Prostate gland (tissue), 2 donors: ENCODE measurements at places on chromosomes 7 and 10.

DNA sequence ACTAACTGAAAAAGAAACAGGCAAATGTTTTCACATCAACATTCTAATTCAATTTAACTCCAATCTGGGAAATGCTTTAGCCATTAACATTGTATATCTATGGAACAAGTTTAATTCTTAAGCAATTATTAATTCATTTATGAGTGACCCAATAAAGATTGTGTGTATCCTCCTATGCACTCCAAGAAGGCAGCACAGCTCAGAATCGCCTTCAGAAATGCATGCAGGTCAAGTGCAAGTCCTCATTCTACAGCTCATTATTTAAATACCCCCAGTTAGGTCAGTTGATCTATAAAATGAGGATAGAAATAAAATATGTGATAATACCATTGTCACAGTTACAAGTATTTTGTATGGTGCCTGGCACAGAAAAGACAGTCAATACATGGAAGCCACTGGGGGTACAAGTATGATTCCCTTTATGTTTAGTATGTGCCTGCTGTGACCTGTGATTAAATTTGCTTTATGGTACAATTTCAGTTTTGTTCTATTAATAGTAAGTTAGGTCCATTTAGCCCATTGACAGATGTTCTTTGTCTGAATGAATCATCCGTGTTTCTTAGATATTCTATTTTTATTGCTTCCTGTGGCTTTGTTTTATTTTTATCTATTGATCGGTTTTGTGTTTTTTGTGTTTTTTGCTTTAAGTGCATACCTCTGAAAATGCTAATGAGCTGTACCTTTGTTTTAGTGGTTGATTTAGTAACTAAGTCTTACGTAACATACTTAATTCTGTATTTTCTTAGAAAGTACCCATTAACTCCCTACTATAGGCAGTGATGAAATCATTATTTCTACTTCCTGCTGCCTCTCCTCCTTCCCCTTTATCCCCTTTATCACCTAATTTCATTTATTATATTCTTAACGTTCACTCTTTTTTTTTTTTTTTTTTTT is 42.8 kb downstream of the CPXM2 start:
- no peak for DNase-seq

GRCh38 chr10:46540412-46541016 is 15.9 kb downstream of the GPRIN2 start:
- no peak for DNase-seq

GRCh38 chr7:123824754-123825067 is 20.3 kb upstream of the HYAL4 start:
- peak; percentile 16 for DNase-seq

- DNase-seq = no peak
These were observed 42.2 kb downstream of the BMPR1A start for GRCh38 chr10:86798611-86799010.

DNA sequence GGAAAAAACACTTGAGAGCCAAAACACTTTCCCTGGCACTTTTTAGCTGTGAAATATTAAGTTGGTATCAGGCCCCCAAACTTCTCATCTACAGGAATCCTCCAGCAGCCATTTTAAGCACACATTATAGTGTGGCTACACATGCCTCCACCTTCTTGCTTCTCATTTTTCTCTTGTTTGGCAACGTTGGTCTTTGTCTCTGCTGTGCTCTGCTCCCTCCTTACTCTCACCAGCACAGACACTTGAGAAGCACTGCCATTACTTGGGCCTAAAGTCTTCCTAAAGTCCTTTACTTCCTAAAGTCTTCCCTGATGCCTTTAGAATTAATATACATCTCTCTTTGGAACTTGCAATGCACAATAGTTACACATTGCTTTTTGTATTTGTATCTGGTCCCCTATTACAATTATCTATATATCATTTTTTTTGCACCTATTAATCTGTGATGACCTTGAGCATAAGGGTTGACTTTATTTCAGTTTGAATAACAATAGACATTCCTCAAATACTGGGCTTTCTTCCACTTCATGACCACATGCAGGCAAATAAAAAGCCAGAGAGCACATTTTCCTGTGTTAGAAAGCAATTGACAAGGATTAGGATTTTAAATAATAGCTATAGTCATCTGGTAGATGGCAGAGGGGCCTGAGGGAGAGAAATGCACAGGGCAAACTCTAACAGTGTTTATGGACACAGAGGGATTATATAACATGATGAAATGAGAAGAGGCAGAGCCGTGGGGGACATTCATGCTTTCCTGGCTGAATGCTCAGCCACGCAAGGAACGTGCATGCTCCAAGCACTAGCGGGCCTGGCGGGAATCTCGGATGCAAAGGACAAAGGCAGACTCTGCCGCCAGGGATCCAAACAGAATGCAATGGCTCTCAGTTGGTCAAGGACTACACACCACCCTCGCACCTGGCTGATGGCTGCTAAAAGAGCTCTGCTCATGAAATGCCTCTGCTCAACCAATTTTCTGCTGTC is 99.3 kb downstream of the CDC14C start:
- no peak for DNase-seq

DNA sequence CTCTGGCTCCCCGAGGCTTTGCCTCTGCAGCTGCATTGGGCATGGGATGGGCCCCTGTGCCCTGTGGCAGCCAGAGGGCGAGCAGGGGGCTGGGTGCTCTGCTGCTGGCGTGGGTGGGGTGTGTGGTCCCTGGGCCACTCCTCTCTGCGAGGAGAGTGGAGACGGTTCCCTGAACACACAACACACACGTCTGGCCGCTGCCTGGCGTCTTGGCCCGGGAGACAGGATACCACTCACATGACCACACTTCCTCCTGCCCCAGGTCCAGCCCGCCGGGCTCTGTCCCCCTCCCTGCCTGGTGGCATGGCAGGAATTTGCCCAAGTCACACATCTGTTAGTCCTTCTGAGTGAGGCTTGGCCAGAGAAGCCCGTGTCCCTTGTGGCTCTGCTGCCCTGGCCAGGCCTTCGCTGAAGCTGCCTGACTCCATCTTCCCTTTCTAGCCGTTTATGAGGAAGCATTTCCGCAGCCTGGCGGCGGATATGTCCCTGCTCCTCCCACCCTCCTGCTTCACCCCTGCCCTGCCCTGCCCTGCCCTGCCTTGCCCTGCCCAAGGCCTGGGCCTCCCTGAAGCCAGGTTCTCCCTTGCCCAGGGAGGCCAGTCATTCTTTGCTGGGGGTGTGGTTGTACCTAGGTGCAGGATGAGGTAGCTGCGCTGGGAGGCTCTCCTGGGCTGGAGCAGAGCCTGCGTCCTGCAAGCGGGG is 3.0 kb downstream of the BRI3 start:
- peak; percentile 77 for DNase-seq
